GM23338 (cell line): ENCODE measurements at places on chromosomes 5 and 9. TPM values are rescaled to one million over a fixed set of nuclear protein-coding genes. Genes with fewer than 3 reads are reported as not detected.
A peak's percentile ranks its signal among the peaks of the same experiment; 100 is the strongest.

PPIC gene
- total RNA-seq = 13.9 and 21.3 TPM in 2 replicates

FSTL4 gene
- total RNA-seq = 1.4 and 2.2 TPM in 2 replicates

PAEP gene
- total RNA-seq = not detected in 2 replicates

ZNF618 gene
- total RNA-seq = 19.6 and 22.1 TPM in 2 replicates

GPX8 gene
- 52.1 and 64.4 TPM in 2 replicates for total RNA-seq

ITGA1 gene
- 4.9 and 12.0 TPM in 2 replicates for total RNA-seq

TEX48 gene
- not detected in 2 replicates for total RNA-seq

CDH9 gene
- 0.31 TPM in 1 of 2 replicates, not detected in the other for total RNA-seq

SLC44A1 gene
- total RNA-seq = 74.4 and 75.0 TPM in 2 replicates

ADAMTS2 gene
- 6.4 and 8.1 TPM in 2 replicates for total RNA-seq

TMEM174 gene
- total RNA-seq = not detected in 2 replicates

INSYN2B gene
- total RNA-seq = 4.4 TPM in 1 of 2 replicates, not detected in the other

FOXD4L3 gene
- not detected in 2 replicates for total RNA-seq

WWC1 gene
- total RNA-seq = 27.8 and 33.2 TPM in 2 replicates

PCDHA1 gene
- total RNA-seq = 1.6 and 3.2 TPM in 2 replicates

PCDHGA10 gene
- total RNA-seq = 3.4 and 6.5 TPM in 2 replicates

CDKN2B gene
- total RNA-seq = 0.31 and 0.83 TPM in 2 replicates

ASS1 gene
- total RNA-seq = 98.1 and 103 TPM in 2 replicates

DNA sequence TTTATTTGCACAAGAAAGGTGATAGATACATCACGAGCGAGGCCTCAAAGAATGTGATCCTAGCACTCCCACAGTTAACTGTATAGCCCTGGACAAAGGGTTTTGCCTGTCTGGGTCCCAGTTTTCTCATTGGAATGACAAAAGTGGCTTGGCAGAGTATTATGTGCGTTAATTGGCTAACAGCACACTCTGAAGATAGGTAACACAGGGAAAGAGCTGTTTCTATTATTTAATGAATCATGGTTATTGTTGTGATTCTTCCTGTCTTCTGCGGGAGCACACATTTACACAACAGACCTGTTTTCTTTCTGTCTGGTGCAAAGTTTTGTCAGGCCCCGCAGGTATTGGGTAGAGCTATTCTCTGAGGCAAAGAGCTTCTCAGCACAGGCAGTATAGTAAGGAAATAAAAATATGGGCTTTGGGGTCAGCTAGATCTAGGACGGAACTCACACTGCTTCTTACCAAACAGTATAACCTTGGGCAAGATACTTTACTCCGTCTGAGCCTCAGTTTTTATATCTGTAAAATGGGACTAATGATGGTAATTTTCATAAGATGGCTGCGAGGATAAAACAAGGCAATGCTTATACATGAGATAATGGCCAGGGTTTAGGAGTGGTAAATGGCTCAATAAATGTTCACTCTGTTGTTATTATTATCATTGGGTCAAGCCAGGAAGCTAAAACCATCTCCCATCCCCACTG is 78.9 kb downstream of the PLAC8L1 start:
- peak; percentile 83 for DNase-seq

DNA sequence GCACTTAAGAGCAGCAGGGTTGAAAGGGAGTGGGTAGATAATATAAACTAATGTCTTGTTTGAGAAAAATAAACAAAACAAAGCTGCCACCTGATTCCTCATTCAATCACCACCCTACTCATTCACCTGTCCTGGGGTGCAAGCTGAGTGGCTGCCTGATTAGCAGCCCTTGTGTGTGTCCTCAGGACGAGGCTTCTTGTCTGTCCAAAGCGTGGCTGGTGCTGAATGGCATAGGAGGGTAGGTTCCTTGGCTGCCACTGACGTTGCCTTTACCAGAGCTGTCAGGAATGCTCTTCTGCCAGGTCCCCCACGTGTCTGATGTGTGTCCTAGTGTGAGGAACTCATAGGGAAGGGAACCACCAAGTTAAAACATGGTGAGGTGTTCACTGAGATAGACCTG is 146.6 kb upstream of the SLC24A2 start:
- DNase-seq = no peak

- DNase-seq = no peak
Measured at GRCh38 chr9:127953768-127954505, 16.3 kb upstream of the DPM2 start.

- no peak for DNase-seq
Measured at GRCh38 chr5:1113805-1114586, 2.1 kb upstream of the SLC12A7 start.

GRCh38 chr5:127216143-127216542 is 74.5 kb upstream of the MEGF10 start:
- no peak for DNase-seq

- peak; percentile 34 for DNase-seq
Measured at GRCh38 chr5:75363111-75363510, 26.1 kb downstream of the HMGCR start.

DNA sequence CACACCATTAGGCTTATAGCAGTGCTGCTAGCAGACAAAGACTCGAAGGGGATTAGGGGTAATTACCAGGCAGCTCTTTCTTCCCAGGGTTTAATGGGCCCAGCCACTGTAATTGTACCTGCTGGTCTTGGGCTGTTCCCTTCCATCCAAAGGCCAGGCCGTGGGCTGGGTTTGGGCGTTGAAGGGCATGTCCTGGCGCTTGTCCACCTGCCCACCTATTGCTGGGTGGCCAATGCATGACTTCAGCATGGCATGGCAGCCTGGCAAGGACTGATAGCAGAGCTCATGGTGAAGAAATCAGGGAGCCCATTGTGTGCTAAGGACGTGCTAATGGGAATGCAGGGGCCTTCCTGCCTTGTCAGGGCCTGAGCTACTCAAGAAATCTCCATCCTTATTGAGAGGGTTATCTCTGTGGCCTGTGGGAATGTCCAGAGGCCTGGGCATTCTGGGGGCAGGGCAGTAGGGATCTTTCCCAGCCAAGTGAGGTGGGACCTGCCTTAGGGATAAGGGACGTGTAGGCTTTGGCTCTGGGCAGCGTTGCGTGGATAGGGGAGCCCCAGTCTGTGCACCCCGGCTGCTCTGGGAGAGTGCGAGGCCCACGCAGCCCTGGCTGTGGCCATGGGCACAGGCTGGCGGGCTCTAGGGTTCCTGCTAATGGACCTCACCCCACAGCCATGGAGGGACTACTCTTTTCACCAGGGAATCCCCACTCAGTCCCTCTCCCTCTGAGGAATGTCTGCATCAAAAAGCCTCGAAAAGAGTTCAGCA is 116.1 kb upstream of the PITX1 start:
- DNase-seq = peak; percentile 3

DNA sequence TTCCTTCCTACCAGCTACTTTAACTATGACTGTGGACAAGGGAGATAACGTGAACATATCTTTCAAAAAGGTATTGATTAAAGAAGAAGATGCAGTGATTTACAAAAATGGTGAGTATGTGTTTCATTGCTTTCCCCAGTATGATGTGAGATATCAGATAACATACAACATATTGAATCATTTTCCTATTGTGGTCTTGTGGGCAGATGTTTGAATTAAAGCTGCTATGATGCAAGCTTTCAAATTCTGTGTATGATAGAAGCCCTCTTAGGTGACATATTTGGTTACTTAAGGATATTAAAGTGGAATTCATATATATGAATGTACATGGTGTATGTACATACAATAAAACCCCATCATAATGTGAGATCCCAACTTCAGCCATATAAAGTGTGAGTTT is 59.5 kb downstream of the TEK start:
- DNase-seq = no peak

GRCh38 chr9:37348917-37349316 is 73.6 kb upstream of the GRHPR start:
- no peak for DNase-seq

GRCh38 chr5:83401122-83401731 is 70.3 kb upstream of the VCAN start:
- DNase-seq = peak; percentile 16

DNA sequence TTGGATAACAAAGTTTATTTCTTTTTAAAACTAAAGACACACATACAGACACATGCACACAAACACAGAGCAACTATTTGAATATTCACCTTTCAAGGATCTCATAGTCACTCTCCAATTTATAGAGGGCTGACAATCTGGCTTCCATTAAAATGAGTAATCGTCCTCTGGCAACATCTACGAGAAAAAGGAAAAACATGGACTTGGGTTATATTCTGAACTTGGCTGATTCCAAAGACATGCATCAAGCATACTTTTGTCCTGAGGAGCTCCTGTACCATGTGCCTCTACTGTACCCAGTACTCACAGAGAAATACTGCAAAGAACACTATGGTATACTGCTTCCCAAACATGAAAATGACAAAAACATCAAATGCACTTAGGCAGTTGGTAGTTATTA is 15.4 kb downstream of the IARS1 start:
- DNase-seq = no peak

DNA sequence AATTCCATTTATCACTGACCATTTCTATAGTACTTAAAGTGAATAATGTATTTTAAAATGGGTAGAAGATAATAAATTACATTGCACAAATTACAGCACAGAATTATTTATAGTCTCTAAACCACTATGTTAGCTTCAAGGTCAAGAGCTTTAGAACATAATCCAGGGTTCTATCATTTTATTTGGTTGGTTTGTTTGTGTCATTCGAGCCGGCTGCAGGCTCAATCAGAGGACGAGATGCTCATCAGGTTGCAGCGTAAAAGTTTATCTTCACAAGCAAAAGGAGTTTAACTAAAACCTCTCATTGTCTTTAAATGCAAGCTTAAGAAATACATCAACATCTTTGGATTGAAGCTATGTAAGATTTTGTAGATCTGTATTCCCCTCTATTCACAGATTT is 523.8 kb downstream of the EFNA5 start:
- DNase-seq = no peak

- DNase-seq = no peak
Measured at GRCh38 chr5:146962801-146963355, 84.3 kb upstream of the PPP2R2B start.

DNA sequence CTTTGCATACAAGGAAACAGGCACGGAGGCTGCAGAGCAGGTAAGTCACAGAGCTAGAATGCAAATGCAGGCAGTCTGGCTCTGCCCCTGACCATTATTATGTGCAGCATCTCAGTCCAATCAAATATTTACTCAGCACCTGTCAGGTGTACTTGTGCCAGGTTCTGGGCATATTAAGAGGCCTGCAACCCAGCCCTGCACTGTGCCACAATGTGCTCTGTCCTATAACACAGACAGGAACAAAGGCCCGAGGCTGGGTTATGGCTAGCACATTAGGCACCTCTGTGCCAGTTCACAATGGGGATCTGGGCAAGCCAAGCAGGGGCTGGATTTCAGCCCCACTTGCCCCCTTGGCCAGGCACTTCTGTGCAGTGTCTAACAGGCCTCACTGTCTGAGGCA is 14.0 kb downstream of the ARL15 start:
- no peak for DNase-seq

- DNase-seq = no peak
Measured at GRCh38 chr9:131482343-131483006, 20.2 kb upstream of the POMT1 start.
